ENCODE measurements at places on chromosomes 4 and X.

DNA sequence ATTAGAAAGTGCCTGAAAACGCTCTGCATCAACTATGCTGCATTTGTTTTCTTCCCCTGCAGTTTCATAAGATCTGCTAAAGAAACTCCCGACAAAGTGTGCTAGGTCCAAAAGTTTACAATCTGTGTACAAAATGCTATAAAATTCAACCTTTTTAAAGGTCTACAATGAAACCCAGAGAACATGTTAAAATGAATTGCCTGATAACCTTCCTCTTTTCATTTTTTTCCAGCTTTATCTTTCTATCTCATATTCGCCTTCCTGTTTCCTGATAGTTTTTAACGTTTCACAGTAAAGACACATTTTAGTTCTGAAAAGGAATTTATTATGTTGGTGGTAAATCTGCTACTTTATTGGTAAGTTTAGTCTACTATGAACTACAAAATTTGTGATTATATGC, 9.5 kb upstream of the HPGDS start:
- DNase-seq, result no peak

DNA sequence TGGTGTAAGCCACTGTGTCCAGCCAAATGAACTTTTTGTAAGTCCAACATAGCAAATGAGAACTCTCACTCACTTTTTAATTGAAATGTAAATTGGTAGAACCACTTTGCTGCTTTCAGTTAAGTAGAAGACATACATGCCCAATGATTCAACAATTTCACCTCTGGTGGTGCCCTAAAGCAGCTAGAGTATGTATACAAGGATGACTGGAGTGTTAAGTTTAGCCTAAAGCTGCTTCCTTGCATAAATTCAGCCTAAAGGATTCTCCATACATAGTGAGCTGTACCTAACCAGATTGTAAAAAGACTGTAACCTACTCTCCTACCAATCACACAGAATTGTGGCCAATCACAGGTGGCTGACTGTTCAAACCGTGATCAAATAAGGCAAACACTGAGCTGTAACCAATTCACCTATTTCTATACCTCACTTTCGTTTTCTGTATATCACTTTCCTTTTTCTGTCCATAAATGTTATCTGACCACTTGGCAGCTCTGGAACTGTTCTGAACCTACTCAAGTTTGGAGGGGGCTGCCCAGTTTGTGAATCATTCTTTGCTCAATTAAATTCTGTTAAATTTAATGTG, 39.9 kb downstream of the PDS5A start:
- no peak for DNase-seq

DNA sequence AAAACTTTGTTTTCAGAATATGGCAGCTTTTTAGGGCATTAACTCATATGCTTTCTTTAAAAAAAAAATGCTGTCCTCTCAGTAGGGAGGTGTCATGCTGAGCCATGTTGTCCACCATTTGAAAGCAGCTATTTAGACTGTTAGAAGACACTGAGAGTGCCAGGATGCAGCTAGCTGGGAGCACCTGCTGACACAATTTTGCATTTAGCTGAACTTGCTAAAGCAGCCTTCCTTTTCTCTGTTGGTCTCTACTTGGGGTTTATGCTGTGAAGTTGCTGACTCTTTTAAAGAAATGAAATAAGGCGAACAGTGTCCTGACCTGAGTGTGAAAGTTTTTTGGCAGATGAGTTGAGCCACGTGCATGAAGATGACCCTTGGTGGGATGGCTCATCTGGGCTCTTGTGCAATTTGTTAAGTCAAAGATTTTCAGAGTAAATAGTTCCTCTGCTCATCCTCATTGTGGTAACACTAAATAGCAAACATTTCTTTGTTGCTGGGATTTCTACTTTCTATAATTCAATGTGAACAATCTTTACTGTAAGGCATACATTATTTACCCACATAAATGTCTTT, 64.5 kb downstream of the CDS1 start:
- DNase-seq, result no peak

DNA sequence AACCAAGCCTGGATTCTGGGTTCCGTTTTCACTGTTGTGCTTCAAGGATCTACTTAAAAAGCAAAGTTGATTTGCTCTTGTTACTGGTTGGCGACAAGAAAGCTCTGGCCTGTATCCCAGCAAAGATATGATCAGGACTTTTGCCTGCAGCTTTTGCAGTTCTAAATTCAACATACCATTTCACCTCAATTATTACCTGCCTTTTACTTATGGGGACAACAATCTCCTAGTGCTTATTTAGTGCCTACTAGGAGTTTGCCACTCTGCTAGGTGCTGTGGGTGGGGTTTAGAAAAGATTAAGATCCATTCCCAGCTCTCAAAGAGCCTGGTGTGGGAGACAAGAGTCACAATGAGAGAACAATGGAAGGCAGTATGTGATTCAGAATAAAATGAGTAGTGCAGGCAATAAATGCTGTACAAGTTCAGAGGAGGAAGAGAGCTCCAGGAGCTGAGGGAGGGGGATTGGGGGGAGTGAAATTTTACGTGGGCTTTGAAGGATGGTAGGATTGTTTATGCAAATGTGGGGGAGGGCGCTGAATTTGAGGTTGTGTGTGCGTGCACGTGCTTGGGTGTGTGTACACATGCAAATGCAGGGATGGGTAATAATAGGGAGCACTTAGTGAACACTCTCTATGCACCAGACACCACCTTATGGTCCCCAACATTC, 5.0 kb upstream of the TMEM164 start:
- no peak for DNase-seq

- no peak for DNase-seq
These were observed 56.5 kb upstream of the CLNK start for GRCh38 chr4:10740891-10741620.

DNA sequence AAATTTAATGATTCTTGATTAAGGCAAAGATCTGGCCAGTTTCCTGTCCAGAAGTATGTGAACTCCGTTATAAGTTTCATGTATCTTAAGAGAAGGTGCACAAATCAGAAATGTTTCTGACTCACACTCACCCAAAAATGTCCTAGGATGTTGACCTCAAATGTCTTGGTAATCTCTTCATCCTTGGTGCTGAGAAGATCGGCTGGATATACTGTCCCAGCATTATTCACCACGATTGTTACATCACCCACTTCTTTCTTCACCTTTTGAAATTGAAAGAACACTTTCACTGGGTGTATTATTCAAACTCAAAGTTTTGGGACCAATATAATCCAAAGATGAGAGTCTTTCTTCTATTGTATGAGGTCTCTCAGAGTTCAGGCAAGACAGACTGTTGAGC, 5.7 kb downstream of the HSD17B13 start:
- DNase-seq, result no peak

GRCh38 chrX:41655631-41656030, 33.1 kb upstream of the GPR34 start:
- no peak for DNase-seq

DNA sequence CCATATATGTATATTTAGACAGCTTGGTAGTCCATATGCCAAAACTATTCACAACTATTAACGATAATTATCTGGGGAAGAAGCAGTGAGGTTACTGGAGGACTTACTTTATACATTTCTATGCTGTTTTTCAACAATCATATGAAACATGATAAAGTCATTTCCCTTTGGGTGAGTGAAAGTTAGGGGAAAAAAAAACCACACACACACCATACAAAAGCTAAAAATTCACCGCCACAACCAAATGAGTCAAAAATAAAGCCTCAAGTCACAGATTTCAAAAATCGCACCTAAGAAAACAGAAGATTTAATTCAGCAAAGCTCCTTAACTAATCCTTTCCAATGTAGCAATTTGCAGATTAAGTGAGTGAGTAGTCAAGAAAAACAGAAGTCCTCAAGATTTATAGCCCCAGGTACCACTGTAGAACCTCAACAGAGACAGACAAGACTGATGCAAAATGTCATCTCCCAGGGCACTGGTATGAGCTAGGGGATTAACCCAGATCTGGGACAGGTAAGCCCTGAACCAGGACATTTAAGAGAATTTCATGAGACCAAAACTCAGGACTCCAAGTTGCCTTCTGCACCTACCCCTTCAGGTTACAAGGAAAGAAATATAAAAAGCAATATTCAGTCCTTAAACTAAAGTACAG, 35.1 kb downstream of the SYTL4 start:
- no peak for DNase-seq

DNA sequence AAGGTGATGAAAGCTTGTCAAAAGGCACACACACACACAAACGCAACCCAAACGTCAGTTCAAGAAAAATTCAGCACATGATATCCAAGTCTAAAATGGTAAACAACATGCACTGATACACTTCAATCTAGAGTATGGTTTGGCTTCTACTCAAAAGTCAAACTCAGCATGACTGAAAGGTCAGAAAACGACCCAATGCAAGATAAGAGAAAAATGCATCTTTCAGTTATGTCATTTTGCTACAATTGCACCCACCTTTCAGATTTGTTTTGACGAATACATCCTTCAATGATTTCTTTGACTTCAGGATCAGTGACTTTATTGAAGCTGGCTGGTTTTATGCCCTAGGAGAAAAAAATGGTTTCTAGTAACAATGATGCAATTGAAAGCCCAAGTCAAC, 56.3 kb downstream of the WNK3 start:
- no peak for DNase-seq

GRCh38 chr4:185352741-185353140, 43.0 kb downstream of the LRP2BP start:
- DNase-seq, result no peak

DNA sequence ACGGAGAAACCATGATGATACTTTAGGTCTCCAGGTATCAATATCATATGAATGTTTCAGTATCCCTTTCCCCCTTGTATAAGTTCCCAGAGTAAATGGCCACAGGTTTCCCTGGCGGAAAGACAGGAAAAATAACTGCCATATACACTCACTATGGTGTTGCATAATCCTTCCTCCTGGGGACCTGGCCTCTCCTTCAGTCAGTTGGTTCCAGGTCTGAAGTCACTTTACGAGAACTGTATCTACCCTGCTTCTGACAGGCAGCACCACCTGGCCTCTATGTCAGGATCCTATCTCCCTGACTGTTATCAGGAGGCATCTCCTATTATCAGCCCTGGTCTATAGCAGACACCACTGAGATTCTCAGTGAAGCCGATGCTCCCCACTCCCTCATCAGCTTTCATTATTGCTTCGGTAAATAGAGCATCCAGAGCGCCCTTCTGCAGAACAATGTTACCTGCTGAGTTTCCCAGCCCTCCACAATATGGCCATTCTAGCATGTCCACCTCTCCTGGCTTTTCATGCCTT, 22.6 kb downstream of the HAUS3 start:
- no peak for DNase-seq

DNA sequence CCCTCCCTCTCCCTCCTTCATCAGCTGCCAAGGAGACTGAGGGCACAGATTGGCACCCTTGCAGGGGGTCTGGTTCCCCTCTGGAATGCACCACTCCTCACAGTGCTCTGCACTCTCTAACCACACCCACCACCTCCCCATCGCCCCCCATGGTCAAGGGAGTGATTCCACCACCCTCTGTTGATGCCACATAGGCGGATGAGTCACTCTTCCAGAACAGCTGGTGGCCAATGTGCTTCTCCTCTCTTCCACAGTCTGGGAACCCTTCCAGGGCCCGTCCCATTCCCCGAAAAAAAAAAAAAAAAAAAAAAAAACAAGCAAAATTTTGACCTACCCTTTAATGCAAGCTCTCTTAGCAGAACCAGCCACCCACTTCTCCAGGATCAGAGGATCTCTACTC, 341.3 kb upstream of the KLF3 start:
- DNase-seq, result no peak

GRCh38 chr4:121190389-121190788, 26.3 kb upstream of the TNIP3 start:
- no peak for DNase-seq

GRCh38 chr4:6731318-6731675, 15.3 kb downstream of the BLOC1S4 start:
- no peak for DNase-seq

- no peak for DNase-seq
These were observed 522.9 kb upstream of the SLIT2 start for GRCh38 chr4:19728773-19729172.

DNA sequence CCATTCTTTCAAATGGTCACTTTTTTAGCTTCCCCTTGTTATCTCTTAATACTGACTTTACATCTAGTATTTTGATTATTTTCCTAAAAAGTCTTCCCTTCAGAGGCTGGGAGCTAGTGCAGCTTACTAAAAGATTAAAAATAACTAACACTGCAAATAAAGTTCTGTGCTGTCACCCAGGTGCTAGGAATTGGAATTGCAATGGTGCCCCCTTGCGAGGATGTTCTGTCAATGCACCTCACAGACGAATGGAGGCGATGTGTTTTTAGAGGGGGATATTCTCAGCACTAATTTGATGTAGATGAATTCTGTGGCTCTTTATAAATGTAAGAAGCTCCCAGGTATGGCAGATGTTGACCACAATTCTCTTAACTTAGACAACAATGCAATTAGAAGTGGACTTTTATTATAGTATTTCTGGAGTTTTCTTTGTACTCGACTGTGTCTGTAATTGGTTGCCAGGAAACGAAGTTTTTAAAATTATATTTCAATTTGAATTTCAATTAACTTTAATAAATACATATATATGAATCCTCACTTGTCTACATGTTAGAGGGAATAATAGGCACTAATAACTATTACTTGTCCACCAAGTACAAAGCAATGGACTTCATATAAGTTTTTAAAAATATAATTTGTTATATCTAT, 22.0 kb upstream of the SMIM31 start:
- peak; percentile 19 for DNase-seq

DNA sequence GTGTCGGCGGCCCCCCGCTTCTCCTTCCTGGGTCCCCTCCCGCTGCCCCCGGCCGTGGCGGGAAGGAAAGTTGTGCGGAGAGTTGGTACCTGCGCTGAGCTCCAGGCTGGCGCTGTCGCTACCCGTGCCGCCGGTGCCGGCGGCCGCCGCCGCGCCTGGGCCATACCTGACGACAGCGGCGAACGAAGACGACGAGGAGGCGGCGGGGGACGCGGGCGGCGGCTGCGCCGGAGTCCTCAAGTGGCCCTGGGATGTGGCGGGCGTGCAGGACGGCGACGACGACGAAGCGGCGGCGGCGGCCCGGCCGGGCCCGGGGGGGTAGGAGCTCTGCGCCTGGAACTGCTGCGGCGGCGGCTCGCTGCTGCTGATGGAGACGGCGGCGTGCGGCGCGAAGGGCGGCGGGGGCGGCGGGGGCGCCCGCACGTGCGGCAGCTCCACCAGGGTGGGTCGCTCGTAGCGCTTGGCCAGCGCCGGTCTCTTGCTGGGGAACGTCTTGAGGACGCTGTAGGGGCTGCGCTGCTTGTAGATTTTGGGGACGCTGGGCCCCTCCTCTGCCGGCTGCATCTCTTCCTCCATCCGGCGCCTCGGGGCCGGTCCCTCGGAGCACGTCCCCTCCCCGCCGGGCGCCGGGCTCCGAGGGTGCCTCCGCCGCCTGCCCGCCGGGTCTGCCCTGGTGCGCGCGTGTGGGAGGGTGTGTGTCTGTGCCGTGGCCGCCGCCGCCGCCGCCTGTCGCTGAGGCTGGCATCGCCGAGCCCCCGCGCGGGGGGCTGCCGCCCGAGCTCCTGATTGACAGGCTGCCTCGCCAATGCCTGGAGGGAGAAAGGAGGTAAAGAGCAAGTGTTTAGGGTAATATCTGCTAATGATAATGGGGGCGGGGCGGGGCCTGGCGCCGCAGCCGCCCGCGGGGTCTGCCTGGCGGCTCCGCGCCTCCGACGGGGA, 618 bp downstream of the BEND4 start:
- peak; percentile 8 for DNase-seq

- DNase-seq, result no peak
These were observed 479.5 kb downstream of the SPRY1 start for GRCh38 chr4:123876143-123876542.

- no peak for DNase-seq
These were observed 31.3 kb downstream of the IL13RA2 start for GRCh38 chrX:114985967-114986592.

Measured in T follicular helper cell (primary cell).